Stimulated activated CD8-positive, alpha-beta memory T cell treated with anti-CD3 and anti-CD28 coated beads, Interleukin-7, amount 100 ng/mL, for 48 hours (primary cell): ENCODE measurements at places on chromosomes 3 and 15.

- DNase-seq = no peak
Observed at GRCh38 chr3:157418104-157418503, 18.5 kb upstream of the PTX3 start.

- no peak for DNase-seq
Observed at GRCh38 chr15:101003081-101003480, 83.9 kb downstream of the LRRK1 start.

- no peak for DNase-seq
Observed at GRCh38 chr3:163213838-163214237, 1717.2 kb downstream of the OTOL1 start.

GRCh38 chr3:52649461-52650210 is 36.1 kb downstream of the PBRM1 start:
- no peak for DNase-seq
